H9 (cell line): ENCODE measurements at places on chromosomes 12 and 14.

DNA sequence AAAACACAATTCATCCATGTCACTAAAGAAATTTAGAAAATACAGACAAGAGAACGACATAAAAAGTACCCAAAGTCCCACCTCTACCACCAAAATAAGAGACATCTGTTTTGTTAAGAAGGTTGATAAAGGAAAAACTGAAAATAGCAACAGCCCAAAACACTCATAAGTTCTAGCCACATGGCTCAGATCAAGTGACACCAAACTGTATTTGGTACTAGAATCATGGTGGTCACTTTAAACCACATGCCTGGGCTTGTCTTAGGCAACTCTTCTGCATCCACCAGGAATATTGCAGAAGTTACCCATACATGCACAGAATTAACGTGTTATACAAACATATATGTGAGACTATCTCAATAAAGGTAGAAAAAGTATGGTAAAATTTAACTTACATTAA lies 78.2 kb upstream of the GTF2A1 start:
- DNase-seq = no peak
- H3K36me3 ChIP-seq = no peaks in the 10 kb centered on the region
- no peak overlapping the region for H3K27ac ChIP-seq
- H3K27me3 ChIP-seq = no peaks in the 10 kb centered on the region

DNA sequence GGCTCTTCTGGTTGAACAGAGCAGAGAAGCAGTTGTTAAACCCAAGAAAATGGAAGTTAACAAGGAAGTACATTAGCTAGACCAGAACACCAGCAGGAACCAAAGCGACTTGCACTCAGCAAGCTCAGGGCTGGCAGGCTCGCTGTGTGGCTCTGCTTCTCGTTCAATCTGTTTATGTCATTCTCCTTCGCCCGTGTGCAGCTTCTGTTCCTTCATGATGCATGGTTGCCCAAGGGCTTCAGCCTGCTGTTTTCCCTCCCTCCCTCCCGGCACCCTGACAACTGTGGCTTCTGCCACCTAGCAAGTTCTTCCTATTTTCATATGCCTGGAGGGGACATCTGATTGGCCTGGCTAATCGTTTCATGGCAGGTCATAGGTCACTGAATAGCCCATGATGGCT lies 25.3 kb downstream of the PIGH start:
- H3K4me3 ChIP-seq = no peak overlapping the region
- H3K27ac ChIP-seq = no peak overlapping the region
- no peaks in the 10 kb centered on the region for H3K27me3 ChIP-seq
- H3K36me3 ChIP-seq = peaks cover 31% of the 10 kb centered on the region
- DNase-seq = no peak

DNA sequence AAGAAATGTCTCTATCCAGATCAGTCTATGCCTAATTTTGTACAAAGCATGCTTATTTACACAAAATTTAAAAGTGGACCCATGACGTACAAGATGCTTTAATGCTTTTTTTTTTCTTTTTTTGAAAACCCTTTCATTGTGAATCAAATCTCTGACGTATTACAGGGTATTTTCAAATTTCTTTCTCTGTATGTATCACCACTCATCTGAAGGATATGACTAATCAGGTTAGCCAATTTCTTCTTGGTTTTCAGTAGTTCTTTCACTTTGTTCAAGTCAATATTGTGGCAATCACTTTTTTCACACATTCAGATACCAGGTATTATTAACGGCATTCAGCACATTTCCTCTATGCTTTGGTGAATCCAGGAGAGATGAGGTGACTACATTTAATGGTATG lies 685.3 kb downstream of the TRHDE start:
- DNase-seq = no peak
- peaks cover 7% of the 10 kb centered on the region; the same call in 1 of the 2 replicates for H3K36me3 ChIP-seq
- no peak overlapping the region for H3K4me3 ChIP-seq
- H3K4me1 ChIP-seq = no peaks in the 10 kb centered on the region

- no peak for DNase-seq
- H3K36me3 ChIP-seq = no peaks in the 10 kb centered on the region
- no peaks in the 10 kb centered on the region for H3K27me3 ChIP-seq
- peaks cover under 1% of the 10 kb centered on the region; the same call in 1 of the 2 replicates for H3K4me1 ChIP-seq
- H3K27ac ChIP-seq = no peak overlapping the region
These were observed 21.6 kb upstream of the TMCC3 start for GRCh38 chr12:94671917-94672316.

DNA sequence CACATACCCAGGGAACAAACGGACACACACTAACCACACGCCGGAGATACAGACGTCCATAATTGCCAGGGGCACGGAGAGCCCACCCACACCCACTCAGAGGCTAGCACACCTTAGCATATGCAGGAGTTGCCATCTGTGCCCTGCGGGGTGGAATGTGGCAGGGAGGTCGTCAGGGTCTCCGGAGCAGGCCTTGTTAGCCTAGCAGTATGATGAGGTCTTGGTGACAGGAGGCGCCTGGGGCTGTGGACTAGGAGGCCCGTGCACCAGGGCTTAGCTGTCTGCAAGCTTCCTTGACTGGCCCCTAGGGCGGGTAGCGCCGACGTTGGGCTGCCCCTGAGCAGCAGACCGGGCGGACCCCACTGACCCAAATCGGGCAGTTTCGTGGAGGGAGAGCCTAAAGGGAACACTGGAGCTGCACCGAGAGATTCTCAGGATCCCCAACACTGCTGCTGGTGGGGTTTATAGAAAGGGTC lies 10.0 kb downstream of the STAC3 start:
- H3K4me1 ChIP-seq = 0 out of 2 replicates have a peak, but pooled peaks cover 4% of the 10 kb centered on the region
- H3K4me3 ChIP-seq = peak overlapping the region; percentile 84
- H3K27me3 ChIP-seq = peaks cover 54% of the 10 kb centered on the region
- H3K36me3 ChIP-seq = no peaks in the 10 kb centered on the region

GRCh38 chr14:92591346-92591745 lies 77.8 kb downstream of the RIN3 start:
- no peak for DNase-seq
- H3K4me1 ChIP-seq = no peaks in the 10 kb centered on the region; the same call in 1 of the 2 replicates
- H3K27ac ChIP-seq = no peak overlapping the region
- no peak overlapping the region for H3K4me3 ChIP-seq

DNA sequence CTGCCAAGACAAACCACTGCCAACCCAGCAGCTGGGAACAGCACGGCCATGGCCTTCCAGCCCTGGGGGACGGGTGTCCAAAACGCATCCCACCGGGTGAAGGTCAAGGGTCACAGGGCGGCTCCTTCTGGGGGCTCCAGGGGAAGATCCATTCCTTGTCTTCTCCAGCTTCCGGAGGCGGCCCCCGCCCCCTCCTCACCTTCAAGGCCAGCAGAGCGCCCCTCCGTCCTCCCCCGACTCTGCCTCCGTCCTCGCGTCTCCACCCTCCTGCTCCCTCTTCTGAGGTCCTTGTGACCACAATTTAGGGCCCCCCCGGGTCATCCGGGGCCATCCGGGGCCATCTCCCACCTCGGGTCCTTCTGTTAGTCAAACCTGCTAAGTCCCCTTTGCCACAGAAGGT lies 3.9 kb upstream of the NUDT14 start:
- no peak overlapping the region for H3K27ac ChIP-seq
- no peak overlapping the region for H3K4me3 ChIP-seq
- no peaks in the 10 kb centered on the region; the same call in 1 of the 2 replicates for H3K27me3 ChIP-seq
- no peak for DNase-seq
- peaks cover 5% of the 10 kb centered on the region for H3K36me3 ChIP-seq

GRCh38 chr12:2719392-2719791 lies 75.4 kb upstream of the FKBP4 start:
- no peaks in the 10 kb centered on the region for H3K4me1 ChIP-seq
- H3K36me3 ChIP-seq = no peaks in the 10 kb centered on the region
- no peak for DNase-seq
- H3K27me3 ChIP-seq = no peaks in the 10 kb centered on the region; the same call in 1 of the 2 replicates
- no peak overlapping the region for H3K27ac ChIP-seq

DNA sequence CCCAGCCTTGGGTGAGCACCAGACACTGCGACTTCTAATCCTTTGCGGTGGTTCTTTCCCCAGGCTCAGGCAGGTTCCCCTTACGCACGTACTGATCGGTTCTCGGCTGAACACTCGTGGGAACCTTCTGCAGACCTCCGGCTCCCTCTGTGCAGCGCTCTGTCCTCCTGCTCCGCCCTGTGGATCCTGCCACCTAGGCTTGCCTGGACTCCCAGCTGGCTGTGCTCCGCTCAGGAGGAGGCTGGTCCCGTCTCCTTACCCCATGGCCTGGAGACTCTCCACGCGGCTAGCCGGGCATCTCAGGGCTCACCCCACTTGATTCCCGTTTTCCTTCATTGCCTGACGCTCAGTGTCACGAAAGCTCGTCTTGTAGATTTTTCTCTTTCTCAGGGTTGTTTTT lies 34.7 kb downstream of the TNFAIP2 start:
- peak; percentile 27 for DNase-seq
- no peaks in the 10 kb centered on the region for H3K27me3 ChIP-seq
- no peak overlapping the region for H3K4me3 ChIP-seq
- no peaks in the 10 kb centered on the region; the same call in 1 of the 2 replicates for H3K4me1 ChIP-seq
- 0 out of 2 replicates have a peak, but pooled peaks cover 5% of the 10 kb centered on the region for H3K36me3 ChIP-seq

- no peak overlapping the region for H3K27ac ChIP-seq
- H3K4me3 ChIP-seq = no peak overlapping the region; the same call in 1 of the 2 replicates
- H3K27me3 ChIP-seq = no peaks in the 10 kb centered on the region
- no peaks in the 10 kb centered on the region for H3K36me3 ChIP-seq
These were observed 117.2 kb downstream of the PLXNC1 start for GRCh38 chr12:94265539-94265938.

- no peaks in the 10 kb centered on the region for H3K27me3 ChIP-seq
- no peak overlapping the region for H3K4me3 ChIP-seq
- H3K4me1 ChIP-seq = no peaks in the 10 kb centered on the region; the same call in 1 of the 2 replicates
- no peaks in the 10 kb centered on the region for H3K36me3 ChIP-seq
These were observed 35.4 kb downstream of the DMAC2L start for GRCh38 chr14:50347521-50347920.

DNA sequence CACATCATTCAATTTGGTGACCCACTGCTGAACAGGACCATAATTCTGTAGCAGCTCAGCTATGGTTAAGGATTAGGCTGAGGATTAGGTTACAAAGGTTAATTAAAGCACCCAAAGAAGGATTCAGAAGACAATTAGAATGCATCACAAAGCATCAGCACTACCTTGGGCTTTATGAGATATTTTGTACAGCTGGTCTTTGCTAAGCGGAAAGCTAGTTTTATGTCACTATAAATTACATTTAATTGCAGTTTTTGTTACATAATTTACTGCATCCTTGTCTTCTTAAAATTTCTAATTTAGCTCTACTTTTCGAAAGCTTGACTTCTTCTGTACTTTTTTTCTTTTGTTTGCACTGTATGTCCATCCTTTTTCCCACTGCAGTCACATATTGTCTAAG lies 711.5 kb downstream of the RPS29 start:
- H3K4me3 ChIP-seq = no peak overlapping the region
- no peaks in the 10 kb centered on the region; the same call in 1 of the 2 replicates for H3K4me1 ChIP-seq
- no peak overlapping the region for H3K27ac ChIP-seq
- H3K27me3 ChIP-seq = no peaks in the 10 kb centered on the region
- DNase-seq = no peak

DNA sequence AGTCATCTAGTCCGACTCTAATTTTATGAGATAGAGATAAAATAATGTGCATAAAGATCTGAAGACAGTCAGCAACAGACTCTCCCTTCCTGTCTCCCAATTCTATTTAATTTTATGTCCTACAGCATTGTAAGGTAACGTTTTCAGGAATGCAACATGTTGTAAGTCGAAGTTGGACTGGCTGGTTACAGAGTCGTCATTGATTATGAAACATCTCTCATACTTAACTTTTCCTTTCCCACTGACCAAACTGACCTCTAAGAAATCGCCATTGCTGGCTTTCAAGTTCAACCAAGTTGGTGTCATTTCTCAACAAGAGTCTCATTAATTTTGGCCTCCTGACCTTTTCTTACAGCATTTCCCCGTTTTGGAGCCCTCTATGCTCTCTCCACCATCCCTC lies 4.9 kb upstream of the RIC8B start:
- no peaks in the 10 kb centered on the region; the same call in 2 of the 3 replicates for H3K36me3 ChIP-seq
- no peaks in the 10 kb centered on the region for H3K27me3 ChIP-seq
- H3K27ac ChIP-seq = peak overlapping the region; percentile 48
- 0 out of 2 replicates have a peak overlapping the region, but pooled peaks have one; percentile 47 for H3K4me3 ChIP-seq
- H3K4me1 ChIP-seq = peaks cover 12% of the 10 kb centered on the region

DNA sequence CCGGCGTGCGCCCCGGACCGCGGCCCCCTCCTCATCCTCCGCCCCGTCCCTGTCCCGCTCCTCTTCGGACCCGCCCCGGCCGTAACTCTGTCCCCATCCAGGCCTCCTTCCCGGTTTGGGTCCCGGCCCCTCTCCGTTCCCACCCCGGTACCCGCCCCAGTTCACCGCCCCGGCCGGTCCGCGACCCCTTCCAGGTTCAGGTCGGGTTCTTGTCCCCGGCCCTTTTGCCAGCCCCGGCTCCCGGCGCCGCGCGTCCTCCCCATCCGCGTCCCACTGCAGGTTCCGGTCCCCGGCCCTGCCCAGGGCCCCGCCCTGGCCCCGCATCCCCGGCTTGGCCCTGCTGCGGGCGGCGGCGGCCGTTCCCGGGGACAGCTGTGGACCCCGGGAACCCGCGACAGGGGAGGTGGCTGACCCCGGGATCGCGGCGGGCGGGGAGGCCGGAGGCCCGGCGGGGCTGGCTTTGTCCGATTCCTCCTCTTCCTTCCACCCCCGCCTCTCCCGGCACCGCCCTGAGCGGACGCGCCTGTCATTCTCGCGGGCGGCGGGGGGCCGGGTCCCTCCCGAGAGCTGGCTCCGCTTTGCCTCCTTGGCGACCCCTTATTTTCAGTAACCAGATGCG lies 601 bp downstream of the KLC1 start:
- peak overlapping the region; percentile 88 for H3K4me3 ChIP-seq
- no peak overlapping the region for H3K27ac ChIP-seq
- no peaks in the 10 kb centered on the region for H3K27me3 ChIP-seq
- peaks cover 7% of the 10 kb centered on the region; the same call in 1 of the 2 replicates for H3K36me3 ChIP-seq
- peak; percentile 51 for DNase-seq

DNA sequence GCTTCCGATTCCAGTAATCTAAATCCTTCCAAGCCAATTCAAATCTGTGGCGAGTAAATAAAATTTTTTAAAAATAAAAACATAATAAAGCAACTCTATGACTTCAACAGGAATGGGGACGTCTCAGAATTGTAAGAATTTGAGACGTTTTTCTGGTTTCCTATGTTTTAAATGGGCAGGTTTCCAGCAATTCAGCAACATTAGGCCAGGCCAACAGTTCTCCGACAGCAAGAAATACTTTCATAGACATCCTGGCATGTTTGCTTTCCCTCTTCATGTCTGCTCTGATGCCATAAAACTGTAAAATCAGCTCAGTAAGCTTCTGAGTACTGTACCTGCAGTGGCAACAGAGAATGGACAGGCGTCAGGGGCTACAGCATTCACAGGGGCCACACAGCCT lies 35.8 kb upstream of the DICER1 start:
- H3K36me3 ChIP-seq = peaks cover 8% of the 10 kb centered on the region
- DNase-seq = no peak
- peaks cover 5% of the 10 kb centered on the region; the same call in 1 of the 2 replicates for H3K4me1 ChIP-seq
- H3K27ac ChIP-seq = no peak overlapping the region
- H3K4me3 ChIP-seq = no peak overlapping the region

GRCh38 chr14:93619176-93619793 lies 169.0 kb downstream of the PRIMA1 start:
- H3K36me3 ChIP-seq = no peaks in the 10 kb centered on the region
- no peaks in the 10 kb centered on the region for H3K4me1 ChIP-seq
- H3K27me3 ChIP-seq = no peaks in the 10 kb centered on the region
- H3K27ac ChIP-seq = no peak overlapping the region
- no peak for DNase-seq
